GM23248 (cell line): ENCODE measurements at places on chromosomes 6 and 20. TPM values are rescaled to one million over a fixed set of nuclear protein-coding genes. Genes with fewer than 3 reads are reported as not detected.

SLC22A23 gene
- polyA plus RNA-seq, result 2.4 TPM in 2 replicates

PTGIS gene
- polyA plus RNA-seq, result 109 and 114 TPM in 2 replicates

HLA-DQA2 gene
- not detected in 2 replicates for polyA plus RNA-seq

DNA sequence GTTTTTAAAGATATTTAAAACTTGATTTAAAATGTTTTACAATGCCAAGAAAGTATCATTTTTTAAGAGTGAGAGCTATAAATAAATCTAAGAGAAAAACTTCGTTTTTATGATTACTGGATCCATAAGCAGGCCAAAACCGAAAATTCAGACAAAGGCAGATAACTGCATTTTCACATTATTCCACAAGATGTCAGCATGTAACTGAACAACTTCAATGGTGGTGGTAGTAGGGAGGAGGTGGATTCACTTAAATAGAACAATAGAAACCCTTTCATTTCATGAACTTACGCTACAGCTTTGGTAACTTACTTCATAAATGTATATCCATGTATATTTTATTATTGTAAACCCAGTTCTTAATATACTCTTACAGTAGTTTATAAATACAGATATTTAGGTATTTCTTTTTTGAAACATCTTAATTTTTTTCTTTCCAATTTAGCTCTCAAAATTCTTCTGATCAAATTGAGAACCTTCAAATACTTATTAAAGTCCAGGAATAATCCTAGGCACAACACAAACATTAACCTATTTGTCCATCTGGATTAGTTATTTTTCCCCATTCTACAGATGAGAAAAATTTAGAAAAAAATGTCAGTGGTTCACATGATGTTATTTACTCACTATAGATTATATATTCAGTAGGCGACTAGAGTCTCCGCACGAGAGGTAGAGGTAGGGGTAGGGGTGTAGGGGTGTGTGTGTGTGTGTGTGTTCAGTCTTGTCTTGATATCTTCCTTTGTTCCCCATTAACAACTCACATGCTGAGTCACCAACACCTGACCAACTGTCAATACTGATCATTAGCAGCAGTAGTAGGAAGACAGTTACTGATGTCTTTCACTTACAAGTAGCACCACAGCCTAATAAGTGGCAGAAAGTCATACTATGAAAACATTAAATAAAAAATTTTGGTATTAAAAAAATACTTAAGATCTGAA is 111.5 kb downstream of the ARHGAP18 start:
- no peak overlapping the region for H3K27ac ChIP-seq
- H3K4me1 ChIP-seq, result no peaks in the 10 kb centered on the region
- H3K27me3 ChIP-seq, result no peaks in the 10 kb centered on the region

DNA sequence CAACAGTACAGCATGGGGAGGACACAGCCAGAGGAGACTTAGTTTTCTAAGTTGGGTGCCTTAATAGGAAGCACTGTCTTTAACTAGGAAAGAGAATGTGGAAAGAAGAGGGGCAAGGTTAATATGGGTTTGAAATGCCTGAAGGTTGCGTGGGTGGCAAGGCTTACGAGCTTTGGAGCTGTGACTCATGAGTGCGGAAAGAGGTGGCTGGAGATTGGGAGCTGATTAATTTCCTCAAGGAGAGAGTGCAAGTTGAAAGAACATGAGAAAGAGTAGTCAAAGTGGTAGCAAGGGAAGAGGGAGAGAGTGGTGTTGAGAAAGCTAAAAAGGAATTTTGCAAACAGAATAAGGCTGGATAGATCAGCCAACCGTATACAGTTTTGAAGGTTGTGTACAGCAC is 315.1 kb upstream of the PRND start:
- H3K4me3 ChIP-seq, result peak overlapping the region; percentile 28; the same call in 1 of the 2 replicates
- 0 out of 2 replicates have a peak overlapping the region, but pooled peaks have one; percentile 16 for H3K27ac ChIP-seq
- H3K4me1 ChIP-seq, result peaks cover 22% of the 10 kb centered on the region
- DNase-seq, result peak; percentile 96
- no peaks in the 10 kb centered on the region for H3K27me3 ChIP-seq

- H3K4me3 ChIP-seq, result no peak overlapping the region
- peaks cover 7% of the 10 kb centered on the region; the same call in 1 of the 2 replicates for H3K4me1 ChIP-seq
- DNase-seq, result no peak
- no peaks in the 10 kb centered on the region; the same call in 1 of the 2 replicates for H3K27me3 ChIP-seq
- no peaks in the 10 kb centered on the region for H3K36me3 ChIP-seq
Measured at GRCh38 chr6:134624781-134625180, 306.9 kb upstream of the SGK1 start.

DNA sequence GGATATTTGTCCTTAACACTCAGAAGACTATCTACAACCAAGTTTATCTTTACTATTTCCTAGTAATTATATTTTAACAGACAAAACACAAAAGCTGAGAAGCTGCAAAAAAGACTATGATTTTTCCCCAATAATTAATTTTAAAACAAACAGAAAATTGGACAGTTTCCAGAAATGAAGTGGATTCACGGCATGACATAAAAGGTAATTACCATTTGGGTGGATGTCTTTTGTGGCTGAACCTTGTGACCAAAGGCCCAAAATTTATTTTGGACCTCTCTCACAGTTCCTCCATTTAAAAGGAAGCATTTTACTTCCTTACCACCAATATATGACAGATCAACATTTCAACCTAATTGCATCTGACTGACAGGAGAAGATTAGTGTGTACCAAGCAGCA is 90.2 kb downstream of the GMDS start:
- no peak overlapping the region for H3K4me3 ChIP-seq
- H3K36me3 ChIP-seq, result no peaks in the 10 kb centered on the region
- no peak for DNase-seq
- no peaks in the 10 kb centered on the region for H3K27me3 ChIP-seq
- peaks cover 23% of the 10 kb centered on the region for H3K4me1 ChIP-seq
- no peak overlapping the region for H3K27ac ChIP-seq
